ENCODE measurements at places on chromosomes 6 and 20.
A peak's percentile ranks its signal among the peaks of the same experiment; 100 is the strongest.

DNA sequence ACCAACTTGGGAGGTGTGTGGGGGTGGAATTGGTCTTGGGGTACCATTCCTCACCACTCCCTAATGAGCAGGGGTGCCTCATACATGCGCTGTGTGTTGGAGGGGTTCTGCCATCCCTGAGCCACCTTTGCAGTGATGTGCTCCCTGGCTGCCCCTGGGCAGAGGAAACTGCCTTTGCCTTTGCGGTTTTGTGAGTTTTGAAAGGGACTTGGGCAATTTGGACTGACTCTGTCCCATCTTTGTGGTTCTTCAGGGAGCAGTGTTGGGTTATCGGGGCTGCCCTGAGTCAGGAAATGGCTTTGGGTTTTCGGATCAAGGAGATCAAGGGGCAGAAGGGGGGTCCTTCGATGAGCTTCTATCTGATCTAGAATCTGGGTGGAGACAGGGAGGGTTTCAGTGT is 3.9 kb upstream of the PHACTR3 start:
- DNase-seq, result no peak

DNA sequence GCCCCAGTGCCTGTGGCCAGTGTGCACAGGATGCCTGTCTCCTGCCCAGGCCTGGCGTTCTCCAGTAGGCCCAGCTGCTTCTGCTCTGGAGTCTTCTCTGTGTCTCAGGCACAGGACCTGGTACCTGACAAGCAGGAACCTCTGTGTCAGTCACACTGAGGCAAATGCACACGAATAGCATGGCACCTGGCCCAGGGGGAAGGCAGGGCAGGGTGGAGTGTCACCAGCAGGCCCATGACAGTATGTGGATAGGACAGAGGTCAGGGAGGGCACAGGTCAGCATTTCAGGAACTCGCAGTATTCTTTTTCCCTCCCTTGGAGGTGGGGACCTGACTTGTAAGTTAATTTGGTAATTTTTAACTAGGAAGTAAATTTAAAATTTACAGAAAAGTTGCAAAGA is 5.6 kb downstream of the PSMG4 start:
- no peak for DNase-seq

GRCh38 chr6:135195041-135195440 is 13.9 kb downstream of the MYB start:
- DNase-seq, result no peak

GRCh38 chr6:150548330-150548729 is 51.4 kb upstream of the PLEKHG1 start:
- no peak for DNase-seq

GRCh38 chr6:48994811-48995210 is 468.2 kb downstream of the MMUT start:
- DNase-seq, result no peak

DNA sequence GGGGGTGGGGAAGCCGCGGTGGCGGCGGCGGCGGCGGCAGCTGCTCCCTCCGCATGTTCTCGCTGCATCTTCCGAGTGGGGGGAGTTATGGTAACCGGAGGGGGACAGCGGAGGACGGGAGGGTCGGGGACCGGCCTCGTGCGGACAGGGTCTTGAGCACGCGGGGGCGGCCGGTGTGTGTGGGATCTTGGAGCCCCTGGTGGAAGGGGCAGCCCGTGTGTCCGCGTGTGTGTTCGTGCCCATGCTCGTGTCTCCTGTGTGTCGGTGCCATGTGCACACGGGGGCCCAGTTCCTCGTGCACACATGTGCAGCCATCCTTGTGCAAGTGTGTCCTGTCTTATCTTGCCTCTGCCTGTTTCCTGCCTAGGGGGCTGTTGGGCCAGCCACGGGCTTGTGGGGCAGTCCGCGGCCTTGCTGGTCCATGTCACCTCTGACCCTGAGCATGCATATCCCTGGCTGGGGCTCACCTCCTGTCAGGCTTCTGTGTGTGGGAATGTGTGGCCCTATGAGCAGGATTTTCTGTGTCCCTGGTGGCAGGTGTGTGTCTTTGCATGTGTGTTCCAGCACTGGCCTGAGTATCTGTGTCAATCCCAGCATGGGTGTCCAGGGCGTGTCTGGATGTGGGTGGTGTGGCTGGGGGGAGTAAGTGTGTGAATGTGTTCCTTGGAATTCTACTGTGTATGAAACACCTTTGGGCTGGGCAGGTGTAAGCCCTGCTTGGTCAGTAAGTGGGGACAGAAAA is 8.5 kb downstream of the SYNGAP1 start:
- DNase-seq, result no peak

DNA sequence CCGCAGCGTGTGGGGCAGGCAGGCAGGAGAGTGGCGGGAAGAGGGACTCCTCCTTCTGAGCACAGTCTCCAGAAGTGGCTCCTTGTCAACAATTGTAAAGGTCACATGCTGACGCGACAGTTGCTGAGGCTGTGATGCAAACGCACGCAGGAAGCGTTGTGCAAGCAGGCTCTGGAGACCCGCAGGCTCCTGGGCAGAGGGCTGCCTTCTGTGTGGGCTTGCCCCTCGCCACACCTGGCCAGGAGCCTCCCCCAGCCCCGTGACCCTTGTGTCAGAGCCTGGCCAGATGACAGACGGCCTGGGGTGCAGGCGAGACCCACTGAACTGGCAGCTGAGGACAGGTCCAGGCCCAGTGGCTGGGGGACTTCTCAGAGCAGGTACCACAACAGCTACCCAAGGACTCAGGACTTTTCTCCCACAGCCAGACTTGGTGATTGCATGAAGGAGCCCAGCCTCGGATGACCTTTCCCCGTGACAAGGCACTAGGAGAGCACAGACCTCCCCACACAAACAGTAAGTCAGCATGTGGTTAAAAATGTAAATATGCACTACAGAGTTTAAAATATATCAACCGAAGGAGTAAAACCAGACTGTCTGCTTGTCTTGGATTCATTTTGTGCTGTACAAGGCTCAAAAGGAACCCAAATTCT is 222.1 kb upstream of the RREB1 start:
- no peak for DNase-seq

- DNase-seq, result no peak
Observed at GRCh38 chr6:27178407-27178730, 69.1 kb upstream of the PRSS16 start.

GRCh38 chr20:51022803-51023616 is at the start of gene KCNG1:
Gene KCNG1 (minus strand): TSS chr20:51023107. CDS start chr20:51010338, 12,769 bp downstream.
- DNase-seq, result peak; percentile 74

GRCh38 chr20:313948-314347 is 11.4 kb upstream of the SOX12 start:
- DNase-seq, result no peak

- no peak for DNase-seq
Observed at GRCh38 chr6:28251661-28252008, 434 bp downstream of the ZKSCAN4 start.

- DNase-seq, result no peak
Observed at GRCh38 chr6:130113201-130113710, 94.9 kb downstream of the L3MBTL3 start.

DNA sequence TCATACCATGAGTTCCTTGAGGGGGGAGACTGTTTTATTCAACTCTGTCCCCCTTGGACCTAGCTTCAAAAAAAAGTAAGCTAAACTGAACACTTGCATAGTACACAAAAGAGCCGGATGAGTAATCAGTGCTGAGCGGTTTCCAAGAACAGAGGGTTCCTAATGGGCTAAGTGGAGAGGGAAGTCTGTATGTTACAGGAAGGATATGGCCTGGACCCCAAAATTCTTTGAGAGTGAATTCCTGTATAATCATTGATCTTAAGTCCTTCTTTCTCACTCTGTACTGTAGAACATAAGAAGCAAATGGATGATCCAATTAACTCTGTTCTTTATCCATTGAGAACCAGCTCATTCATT is 324.7 kb upstream of the CNR1 start:
- no peak for DNase-seq

DNA sequence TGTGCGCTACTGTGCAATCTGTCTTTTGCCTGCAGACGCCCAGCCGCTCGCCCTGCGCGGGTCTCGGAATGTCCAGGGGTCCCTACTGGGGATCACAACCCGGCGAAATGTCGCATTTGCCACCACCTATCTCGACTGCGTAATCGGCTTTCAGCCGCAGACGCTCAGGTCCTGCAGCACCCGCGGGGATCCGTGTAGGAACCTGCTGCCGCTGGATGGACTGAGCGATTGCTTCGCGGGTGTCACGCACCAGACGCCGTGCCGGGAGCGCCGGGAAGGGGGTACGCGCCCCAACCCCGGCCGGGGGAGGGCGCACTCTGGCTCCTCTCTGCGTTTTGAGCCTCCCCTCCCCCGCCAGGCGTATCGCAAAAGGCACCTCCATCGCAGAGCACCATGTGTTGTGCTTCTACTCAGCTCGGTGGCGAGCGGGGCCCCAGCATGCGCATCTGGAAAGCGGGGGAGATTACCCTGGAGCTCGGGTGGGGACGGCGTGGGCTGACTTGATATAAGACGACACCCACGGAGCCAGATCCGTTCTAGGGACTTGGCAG is 747 bp upstream of the PTPRA start:
- DNase-seq, result peak; percentile 45

- DNase-seq, result no peak
Observed at GRCh38 chr6:147709396-147710272, 201.1 kb downstream of the SAMD5 start.

- DNase-seq, result peak; percentile 97
Observed at GRCh38 chr20:32535953-32536823, 48.9 kb downstream of the NOL4L start.

DNA sequence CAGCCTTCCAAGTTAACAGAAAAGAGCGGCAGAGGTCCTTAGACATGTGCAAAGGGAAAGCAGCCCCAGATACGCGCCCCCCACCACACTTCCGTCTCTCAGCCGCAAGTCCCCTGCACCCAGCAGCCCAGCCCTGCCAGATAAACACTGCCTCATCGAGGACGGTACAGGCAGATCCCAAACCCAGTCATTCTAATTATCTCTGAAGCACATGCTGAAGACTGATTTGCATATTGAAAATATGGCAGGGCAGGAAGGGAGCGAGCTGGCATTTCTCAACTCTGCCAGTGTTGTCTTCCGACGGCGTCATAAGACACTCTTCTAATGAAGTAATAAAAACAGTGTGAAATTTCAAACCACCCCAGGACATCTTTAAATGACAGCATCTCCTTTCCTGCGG is 122.8 kb upstream of the CDH4 start:
- DNase-seq, result no peak

GRCh38 chr6:80437801-80438200 is 331.3 kb downstream of the BCKDHB start:
- no peak for DNase-seq

DNA sequence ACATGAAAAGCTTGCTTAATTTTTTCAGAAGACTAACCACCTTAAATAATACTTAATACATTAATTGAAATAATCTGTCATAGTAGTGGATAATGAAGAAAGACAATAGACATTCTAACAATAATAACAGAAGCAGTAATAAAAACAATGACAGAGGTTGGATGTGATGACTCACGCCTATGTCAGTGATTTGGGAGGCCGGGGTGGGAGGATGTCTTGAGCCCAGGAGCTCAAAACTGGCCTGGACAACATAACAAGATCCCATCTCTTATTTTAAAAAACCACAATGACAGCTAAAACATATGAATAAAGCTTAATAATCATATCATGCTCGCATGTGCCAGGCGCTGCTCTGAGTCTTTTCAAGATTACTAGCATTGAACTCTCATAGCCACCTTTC is 105.5 kb downstream of the IPCEF1 start:
- no peak for DNase-seq

- DNase-seq, result no peak
Observed at GRCh38 chr6:28239636-28240035, 12.4 kb downstream of the ZKSCAN4 start.

DNA sequence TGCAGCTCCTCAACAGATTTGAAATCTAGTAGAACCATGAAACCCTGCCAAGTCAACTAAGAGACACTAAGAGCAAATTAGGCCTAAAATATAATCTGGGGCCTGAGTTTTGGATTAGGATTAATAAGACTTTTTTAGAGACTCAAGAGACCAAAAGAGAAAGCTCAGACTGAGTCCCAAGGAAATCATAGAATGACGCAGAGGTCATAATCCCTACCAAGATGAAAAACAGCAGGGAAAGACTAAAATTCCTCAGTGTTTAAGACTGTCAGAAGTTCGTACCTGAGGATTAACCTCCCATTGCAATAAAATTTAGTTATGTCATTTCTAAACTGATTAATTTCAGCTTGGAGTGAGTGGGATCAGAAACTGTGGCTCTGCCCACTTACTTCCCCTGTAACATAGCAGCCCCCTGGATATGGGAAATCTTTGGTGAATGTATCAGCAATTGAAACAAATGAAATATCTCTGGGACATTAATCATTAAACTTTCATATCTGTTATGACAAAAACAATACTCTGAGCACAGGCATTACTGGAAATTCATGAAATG is 200.3 kb downstream of the EDN1 start:
- no peak for DNase-seq

- no peak for DNase-seq
Observed at GRCh38 chr6:88558981-88559380, 392.8 kb upstream of the CNR1 start.

GRCh38 chr20:38162878-38163875 is 1.9 kb downstream of the TGM2 start:
- DNase-seq, result no peak

DNA sequence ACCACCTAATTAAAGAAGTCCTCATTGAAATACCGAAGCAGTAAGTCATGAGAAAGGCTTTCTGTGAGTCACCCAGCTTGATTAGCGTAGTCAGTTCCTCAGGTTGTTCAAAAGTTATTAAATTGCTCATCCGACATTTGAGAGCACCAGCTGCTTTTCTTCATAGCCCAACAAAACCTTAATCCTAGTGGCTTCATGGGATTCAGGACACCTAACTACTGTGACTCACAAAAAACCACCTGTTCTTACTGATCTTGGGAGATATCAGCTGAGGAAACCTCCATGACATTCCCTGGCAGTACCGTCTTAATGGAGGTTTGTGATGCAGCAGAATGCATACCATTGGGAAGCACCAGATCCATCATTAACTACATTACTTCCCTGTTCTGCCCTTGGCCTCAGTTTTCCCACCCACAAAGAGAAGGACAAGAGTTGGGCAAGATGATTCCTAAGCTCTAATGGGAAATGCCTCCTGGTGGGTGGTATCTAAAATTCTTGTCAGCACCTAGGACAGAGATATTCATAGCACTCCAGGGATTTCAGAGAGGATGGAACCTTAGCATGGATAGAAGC is 103.8 kb downstream of the KHDC1L start:
- no peak for DNase-seq
